ENCODE measurements at places on chromosomes 5 and 9. TPM values are rescaled to one million over a fixed set of nuclear protein-coding genes. Genes with fewer than 3 reads are reported as not detected.

Gene CEL
- total RNA-seq, result under 0.01 TPM

Gene HNRNPAB
- total RNA-seq, result 42.4 TPM

Gene DOCK8
- total RNA-seq, result under 0.01 TPM

Gene COL27A1
- total RNA-seq, result 10.1 TPM

Gene PCDHA13
- total RNA-seq, result under 0.01 TPM

Gene AGXT2
- total RNA-seq, result not detected

Gene FBXO4
- total RNA-seq, result 14.5 TPM

Gene SLC36A3
- total RNA-seq, result not detected

Gene ADRB2
- 0.29 TPM for total RNA-seq

Gene SLIT3
- total RNA-seq, result 38.3 TPM

Gene FGF10
- total RNA-seq, result 1.8 TPM

Gene BTNL9
- total RNA-seq, result not detected

Gene PCDHGA1
- 1.1 TPM for total RNA-seq

Gene DBH
- not detected for total RNA-seq

Gene PRXL2C
- total RNA-seq, result 30.8 TPM

Gene RASEF
- total RNA-seq, result 2.1 TPM

Gene UCK1
- 19.5 TPM for total RNA-seq

Gene SPATA31C2
- total RNA-seq, result not detected

Gene GPR21
- 1.4 TPM for total RNA-seq

Gene PCDHGB3
- total RNA-seq, result 6.2 TPM

Gene MPDZ
- total RNA-seq, result 58.3 TPM

Gene ACOT12
- not detected for total RNA-seq

All from osteoblast (primary cell).